ENCODE measurements at places on chromosomes 1 and 21. TPM values are rescaled to one million over a fixed set of nuclear protein-coding genes. Genes with fewer than 3 reads are reported as not detected.

GRCh38 chr1:22283596-22283995 is 140.7 kb upstream of the WNT4 start:
- no peak overlapping the region for H3K27ac ChIP-seq
- H3K27me3 ChIP-seq = peaks cover 10% of the 10 kb centered on the region
- no peaks in the 10 kb centered on the region for H3K36me3 ChIP-seq
- H3K4me3 ChIP-seq = no peak overlapping the region

- no peaks in the 10 kb centered on the region for H3K27me3 ChIP-seq
- no peak overlapping the region for H3K27ac ChIP-seq
- no peak overlapping the region for H3K4me3 ChIP-seq
- no peak for DNase-seq
- H3K4me1 ChIP-seq = no peaks in the 10 kb centered on the region
Observed at GRCh38 chr1:119914071-119914470, 17.8 kb upstream of the ADAM30 start.

- no peak overlapping the region for H3K4me3 ChIP-seq
- peaks cover 12% of the 10 kb centered on the region for H3K4me1 ChIP-seq
- no peak overlapping the region for H3K27ac ChIP-seq
- no peaks in the 10 kb centered on the region for H3K27me3 ChIP-seq
- DNase-seq = no peak
Observed at GRCh38 chr1:115107516-115108260, 18.4 kb upstream of the TSPAN2 start.

- no peak for DNase-seq
- H3K36me3 ChIP-seq = peaks cover under 1% of the 10 kb centered on the region
- H3K4me3 ChIP-seq = no peak overlapping the region
- no peaks in the 10 kb centered on the region for H3K4me1 ChIP-seq
- no peak overlapping the region for H3K27ac ChIP-seq
Observed at GRCh38 chr1:86868477-86868876, 45.4 kb downstream of the SELENOF start.

- H3K4me3 ChIP-seq = no peak overlapping the region
- no peaks in the 10 kb centered on the region for H3K27me3 ChIP-seq
- no peak overlapping the region for H3K27ac ChIP-seq
- no peaks in the 10 kb centered on the region for H3K36me3 ChIP-seq
Observed at GRCh38 chr1:212977781-212978645, 27.7 kb downstream of the VASH2 start.

GRCh38 chr1:168146160-168146539 is 9.4 kb upstream of the GPR161 start:
- no peak overlapping the region for H3K27ac ChIP-seq
- peaks cover 6% of the 10 kb centered on the region for H3K4me1 ChIP-seq
- no peaks in the 10 kb centered on the region for H3K36me3 ChIP-seq
- H3K4me3 ChIP-seq = no peak overlapping the region
- no peak for DNase-seq

- DNase-seq = no peak
- H3K4me3 ChIP-seq = no peak overlapping the region
- no peak overlapping the region for H3K27ac ChIP-seq
- H3K4me1 ChIP-seq = no peaks in the 10 kb centered on the region
- H3K36me3 ChIP-seq = no peaks in the 10 kb centered on the region
- no peaks in the 10 kb centered on the region for H3K27me3 ChIP-seq
Observed at GRCh38 chr1:234659538-234659937, 49.6 kb upstream of the IRF2BP2 start.

GRCh38 chr1:37999430-38000232 is 5.7 kb downstream of the FHL3 start:
- peaks cover 54% of the 10 kb centered on the region for H3K4me1 ChIP-seq
- DNase-seq = no peak
- H3K4me3 ChIP-seq = no peak overlapping the region
- no peak overlapping the region for H3K27ac ChIP-seq
- H3K27me3 ChIP-seq = no peaks in the 10 kb centered on the region

DNA sequence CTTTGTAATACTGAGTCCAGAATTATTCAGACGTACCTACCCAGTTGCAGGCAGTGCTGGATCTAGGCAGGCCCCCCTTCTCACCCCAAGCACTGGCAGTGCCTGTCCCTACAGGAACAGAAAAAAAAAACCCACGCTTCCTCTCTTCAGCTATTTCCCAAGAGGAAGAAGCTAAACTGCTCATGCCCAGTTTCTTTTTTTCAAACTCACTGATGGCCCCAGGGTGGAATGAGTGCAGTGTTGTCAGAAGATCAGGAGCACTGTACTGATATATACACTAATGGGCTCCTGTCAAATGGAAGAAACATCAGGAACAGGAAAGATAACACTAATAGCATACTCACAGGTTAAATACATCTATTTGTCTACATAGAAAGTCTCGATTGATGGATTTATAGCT is 28.2 kb upstream of the DOCK7 start:
- DNase-seq = no peak
- H3K36me3 ChIP-seq = no peaks in the 10 kb centered on the region
- H3K4me1 ChIP-seq = no peaks in the 10 kb centered on the region
- H3K27ac ChIP-seq = no peak overlapping the region

DNA sequence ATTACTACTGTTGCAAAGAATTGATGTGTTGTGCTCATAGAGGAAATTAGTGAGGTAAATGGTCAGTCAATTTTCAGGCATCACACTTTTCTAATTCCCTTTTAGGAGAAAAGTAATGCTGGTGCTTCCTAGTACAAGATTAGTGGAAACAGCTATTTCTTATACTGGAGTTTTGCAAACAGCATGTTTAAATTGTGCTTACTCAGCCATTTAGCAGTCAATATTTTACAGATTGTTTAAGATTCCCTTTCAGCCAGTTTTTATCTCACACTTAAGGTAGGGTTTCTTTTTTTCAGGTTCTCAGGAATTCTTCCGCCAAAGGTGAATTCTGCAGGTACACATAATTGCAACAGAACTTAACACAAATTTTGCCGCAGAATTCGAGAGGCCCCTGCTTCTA is 10.9 kb downstream of the SRRM1 start:
- H3K36me3 ChIP-seq = peaks cover 95% of the 10 kb centered on the region
- no peaks in the 10 kb centered on the region for H3K27me3 ChIP-seq
- no peak overlapping the region for H3K4me3 ChIP-seq

GRCh38 chr1:181075766-181076350 is 12.6 kb upstream of the IER5 start:
- no peak for DNase-seq
- H3K27me3 ChIP-seq = peaks cover 6% of the 10 kb centered on the region
- no peaks in the 10 kb centered on the region for H3K4me1 ChIP-seq
- H3K36me3 ChIP-seq = no peaks in the 10 kb centered on the region

- peaks cover 18% of the 10 kb centered on the region for H3K4me1 ChIP-seq
- no peak for DNase-seq
- no peak overlapping the region for H3K27ac ChIP-seq
- no peaks in the 10 kb centered on the region for H3K36me3 ChIP-seq
Observed at GRCh38 chr1:5661196-5662085, 330.8 kb downstream of the NPHP4 start.

- no peak overlapping the region for H3K4me3 ChIP-seq
- peaks cover 2% of the 10 kb centered on the region for H3K27me3 ChIP-seq
- no peak for DNase-seq
- H3K4me1 ChIP-seq = no peaks in the 10 kb centered on the region
Observed at GRCh38 chr1:177045151-177045550, 119.4 kb downstream of the ASTN1 start.

DNA sequence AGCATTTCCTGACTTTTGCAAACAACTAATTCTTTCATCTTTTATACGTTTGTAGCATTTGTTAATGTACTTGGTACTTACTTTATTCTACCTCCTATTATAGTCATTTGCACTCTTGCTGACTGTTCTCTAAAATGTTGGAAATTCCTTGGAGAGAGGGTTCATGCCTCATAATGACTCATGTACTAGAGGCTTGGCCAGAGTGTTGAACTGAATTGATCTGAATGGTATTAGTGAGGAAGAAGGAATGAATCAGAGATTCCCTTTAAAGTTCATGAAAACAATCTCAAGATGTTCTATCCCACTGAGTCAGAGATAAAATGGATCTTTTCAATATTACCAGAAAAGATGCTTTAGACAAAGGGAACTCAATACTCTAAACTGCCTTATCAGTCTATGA is 383.4 kb downstream of the SEC16B start:
- no peak overlapping the region for H3K27ac ChIP-seq
- H3K27me3 ChIP-seq = no peaks in the 10 kb centered on the region
- no peaks in the 10 kb centered on the region for H3K4me1 ChIP-seq
- DNase-seq = no peak
- H3K36me3 ChIP-seq = no peaks in the 10 kb centered on the region

DNA sequence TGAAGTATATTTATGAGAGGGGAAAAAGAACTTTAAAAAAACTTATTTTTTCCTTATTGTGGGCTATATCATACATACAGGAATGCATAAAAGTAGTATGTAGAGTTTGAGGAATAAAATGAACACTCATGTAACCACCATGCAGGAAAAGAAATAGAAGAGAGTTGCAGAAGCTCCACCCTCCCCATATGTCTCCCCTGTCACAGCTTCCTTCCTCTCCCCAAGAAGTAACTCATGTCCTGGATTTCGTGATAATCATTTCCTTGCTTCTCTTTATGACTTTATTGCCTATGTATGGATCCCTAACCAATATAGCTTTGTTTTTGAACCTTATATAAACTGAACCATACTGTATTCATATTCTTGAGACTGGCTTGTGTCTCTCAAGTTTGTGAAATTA is 126.4 kb downstream of the ZZZ3 start:
- H3K27me3 ChIP-seq = no peaks in the 10 kb centered on the region
- H3K4me3 ChIP-seq = no peak overlapping the region
- peaks cover 6% of the 10 kb centered on the region for H3K36me3 ChIP-seq
- H3K27ac ChIP-seq = no peak overlapping the region

DNA sequence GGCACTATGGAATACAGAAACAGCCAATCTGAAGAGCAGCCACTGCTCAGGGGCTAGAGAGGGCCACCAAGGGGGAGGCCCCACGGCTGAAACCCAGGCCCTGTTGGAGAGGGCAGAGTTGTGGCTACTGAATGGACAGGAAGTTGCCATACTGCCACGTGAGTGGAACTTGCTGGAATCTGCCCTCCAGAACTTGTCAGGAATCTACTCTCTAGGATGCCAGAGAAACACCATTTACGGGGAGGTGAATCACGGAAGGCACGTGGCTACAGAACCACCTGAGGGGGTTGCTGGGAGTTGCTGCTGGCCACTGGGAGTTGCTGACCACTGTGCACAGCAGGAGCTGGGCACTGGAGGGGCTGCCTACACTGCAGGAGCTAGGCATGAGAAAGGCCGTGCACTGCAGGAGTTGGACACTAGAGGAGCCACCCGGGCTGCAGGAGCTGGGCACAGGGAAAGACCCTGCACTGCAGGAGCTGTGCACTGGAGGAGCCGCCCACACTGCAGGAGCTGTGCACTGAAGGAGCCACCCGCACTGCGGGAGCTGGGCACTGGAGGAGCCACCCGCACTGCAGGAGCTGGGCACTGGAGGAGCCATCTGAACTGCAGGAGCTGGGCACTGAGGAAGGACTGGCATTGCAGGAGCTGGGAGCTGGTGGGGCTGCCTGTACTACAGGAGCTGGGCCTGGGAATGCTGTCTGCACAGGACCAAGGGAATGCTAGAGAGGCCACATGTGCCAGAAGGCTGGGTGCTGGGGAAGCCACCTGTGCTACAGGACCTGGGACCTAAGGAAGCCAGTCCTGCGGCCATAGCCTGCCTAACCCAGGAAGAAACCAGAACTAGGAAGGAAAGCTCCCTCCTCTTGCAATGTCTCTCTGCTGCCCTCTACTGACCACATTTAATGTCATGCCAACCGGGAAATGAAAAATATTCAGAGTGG is 343.4 kb downstream of the MATN1 start:
- no peak overlapping the region for H3K4me3 ChIP-seq
- H3K27ac ChIP-seq = no peak overlapping the region
- H3K4me1 ChIP-seq = peaks cover 5% of the 10 kb centered on the region
- H3K36me3 ChIP-seq = no peaks in the 10 kb centered on the region
- H3K27me3 ChIP-seq = peaks cover 11% of the 10 kb centered on the region
- peak; percentile 78 for DNase-seq

DNA sequence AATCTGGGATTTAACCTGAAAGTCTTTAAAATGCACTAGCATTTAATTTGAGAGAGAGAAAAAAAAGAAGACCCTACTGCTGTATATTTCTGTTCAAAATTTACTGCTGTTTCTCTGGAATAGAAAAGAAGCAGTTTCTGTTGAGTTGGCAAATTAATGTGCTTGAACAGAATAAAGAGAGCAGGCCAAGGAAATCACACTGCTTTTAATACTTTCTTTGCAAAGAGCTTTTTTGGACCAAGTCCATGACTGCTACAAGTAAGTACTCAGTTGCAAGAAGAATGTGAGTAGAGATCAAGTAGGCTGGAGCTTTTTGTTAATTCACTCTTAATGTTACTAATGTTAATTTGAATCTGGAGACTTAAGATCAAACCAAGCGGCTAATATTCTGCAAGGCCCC is 336.2 kb upstream of the SGIP1 start:
- H3K4me1 ChIP-seq = no peaks in the 10 kb centered on the region
- no peaks in the 10 kb centered on the region for H3K36me3 ChIP-seq
- no peak for DNase-seq
- no peaks in the 10 kb centered on the region for H3K27me3 ChIP-seq
- H3K27ac ChIP-seq = no peak overlapping the region

DNA sequence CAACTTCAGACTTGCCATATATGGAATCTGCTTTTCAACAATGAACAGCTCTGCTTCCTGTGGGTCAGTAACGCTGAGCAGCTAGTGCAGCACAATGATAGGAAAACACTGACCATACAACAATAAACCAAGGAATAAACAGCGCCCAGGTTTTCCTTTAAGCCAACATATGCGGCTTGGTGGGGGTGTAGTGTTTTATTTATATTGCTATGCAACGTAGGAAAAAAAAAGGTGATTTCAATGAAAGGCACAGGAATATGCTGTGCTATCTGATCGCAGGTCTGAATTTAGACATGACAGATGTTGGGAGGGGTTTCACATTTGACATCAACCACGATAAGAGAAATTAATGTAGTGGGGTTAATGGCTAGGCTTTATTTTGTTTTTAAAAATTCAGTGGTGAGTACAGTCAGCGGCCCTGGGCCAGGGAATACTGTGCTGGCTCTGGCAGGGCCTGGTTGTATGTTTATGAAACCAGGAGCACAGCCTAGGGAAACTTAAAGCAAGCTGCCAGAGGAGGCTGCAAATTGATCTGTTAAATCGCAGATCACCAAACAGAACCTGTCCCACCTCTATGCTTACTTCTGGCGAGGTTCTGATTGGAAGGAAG is 4.3 kb downstream of the TSPAN2 start:
- no peaks in the 10 kb centered on the region for H3K27me3 ChIP-seq
- H3K27ac ChIP-seq = peak overlapping the region; percentile 27
- H3K4me1 ChIP-seq = peaks cover 38% of the 10 kb centered on the region
- peak; percentile 42 for DNase-seq

HDAC1 gene
- 56.9 TPM for total RNA-seq

CD2 gene
- total RNA-seq = 151 TPM

CCDC17 gene
- total RNA-seq = 2.1 TPM

NUF2 gene
- 1.8 TPM for total RNA-seq

FCRL1 gene
- total RNA-seq = 0.60 TPM

OVAAL gene
- not detected for total RNA-seq

KANK4 gene
- total RNA-seq = not detected

ESPN gene
- total RNA-seq = 2.0 TPM

FLG2 gene
- not detected for total RNA-seq

PTGS2 gene
- total RNA-seq = 0.61 TPM

POLR3C gene
- 18.6 TPM for total RNA-seq

GLIS1 gene
- total RNA-seq = not detected
